Memory B cell (primary cell): ENCODE measurements at places on chromosomes 12 and 14.

GRCh38 chr14:71460091-71460490 lies 472.1 kb upstream of the RGS6 start:
- DNase-seq = no peak

DNA sequence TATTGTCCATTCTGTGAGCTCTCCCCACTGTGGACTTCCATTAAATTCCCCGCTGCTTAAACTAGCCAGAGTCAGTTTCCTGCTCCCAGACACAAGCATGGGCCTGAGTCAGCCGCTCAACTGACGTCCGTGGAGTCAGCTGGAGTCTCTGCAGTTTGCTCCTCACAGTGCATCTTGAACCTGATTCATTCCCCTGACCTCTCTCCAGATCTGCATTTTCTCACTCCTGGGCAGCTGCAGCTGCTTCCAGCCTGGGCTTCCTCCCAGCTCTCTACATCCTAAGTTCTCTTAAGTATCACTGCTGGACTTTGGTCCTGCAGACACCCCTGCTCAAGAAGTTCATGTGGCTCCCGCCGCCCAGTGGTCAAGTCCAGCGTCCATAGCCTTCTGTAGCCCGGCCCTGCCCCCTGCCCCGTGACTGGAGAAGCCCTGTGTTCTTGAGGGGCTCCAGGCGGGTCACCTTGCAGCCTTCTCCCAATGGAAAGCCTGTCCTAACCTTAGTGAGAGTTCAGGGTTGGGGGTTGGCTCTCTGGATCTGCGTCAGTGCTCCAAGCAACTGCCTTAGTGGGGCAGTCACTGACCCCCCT lies 20.0 kb downstream of the NFKBIA start:
- DNase-seq = no peak

- DNase-seq = no peak
Observed at GRCh38 chr14:103195828-103196615, 72.8 kb downstream of the TNFAIP2 start.

DNA sequence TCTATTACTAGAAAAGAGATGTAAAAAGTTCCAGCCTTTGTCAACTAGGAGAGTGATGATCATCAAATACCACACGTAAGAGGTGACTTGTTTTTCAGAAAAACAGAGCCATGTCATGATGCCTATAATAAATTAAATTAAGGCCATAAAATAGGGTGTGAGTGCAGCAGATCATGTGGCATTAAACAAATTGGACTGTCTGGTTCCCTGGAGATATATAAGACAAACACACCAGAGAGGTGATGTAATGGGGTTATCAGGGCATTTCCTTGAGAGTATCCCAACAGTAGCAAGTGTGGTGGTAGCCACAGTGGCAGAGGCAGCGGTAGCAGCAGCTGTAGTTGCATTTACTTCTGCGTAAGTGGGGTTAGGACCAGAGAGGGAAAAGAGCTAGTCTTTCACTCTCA lies 14.6 kb upstream of the GALNT6 start:
- DNase-seq = no peak

DNA sequence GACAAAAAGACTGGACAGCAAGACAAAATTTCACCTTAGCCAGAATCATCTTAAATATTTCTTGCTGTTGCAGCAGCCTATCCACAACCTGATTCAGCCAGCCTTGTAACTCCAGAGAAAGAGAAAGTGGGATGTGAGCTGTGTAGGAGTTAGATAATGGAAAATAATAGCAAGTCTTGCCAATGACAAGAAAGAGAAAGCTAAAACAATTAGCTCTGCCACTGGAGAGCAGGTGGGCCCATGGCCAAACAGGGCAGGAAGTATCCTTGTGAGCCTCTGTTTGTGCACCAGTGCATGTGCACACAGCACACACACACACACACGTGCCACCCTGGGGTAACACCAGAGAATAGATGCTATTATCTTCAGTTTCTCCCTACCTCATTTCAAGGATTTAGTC lies 106.0 kb upstream of the CCDC196 start:
- DNase-seq = no peak

DNA sequence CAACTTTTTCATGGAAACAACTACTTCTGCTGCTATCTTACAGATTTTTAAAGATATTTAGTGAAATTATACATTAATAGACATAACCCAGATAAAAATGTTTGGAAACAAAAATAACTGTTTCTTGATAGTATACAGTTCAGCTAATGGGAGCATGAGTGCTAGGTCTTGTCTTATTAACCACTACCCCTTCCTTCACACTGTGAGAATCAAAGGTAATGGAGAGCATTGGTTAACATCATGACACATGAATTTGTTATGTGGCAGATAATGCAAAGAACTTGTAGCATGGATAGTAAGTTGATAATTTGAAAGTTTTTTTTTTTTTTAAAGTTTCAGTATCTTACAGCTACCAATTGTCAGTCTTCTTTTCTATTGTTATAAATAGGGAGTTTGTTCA lies 44.2 kb downstream of the CCDC91 start:
- no peak for DNase-seq

GRCh38 chr12:131460520-131460919 lies 250.4 kb upstream of the SFSWAP start:
- no peak for DNase-seq

GRCh38 chr14:95696741-95697140 lies 10.5 kb downstream of the TCL1B start:
- DNase-seq = no peak

GRCh38 chr14:91839749-91840148 lies 27.6 kb downstream of the TC2N start:
- no peak for DNase-seq

- no peak for DNase-seq
Observed at GRCh38 chr12:104727726-104728465, 230.2 kb downstream of the SLC41A2 start.

DNA sequence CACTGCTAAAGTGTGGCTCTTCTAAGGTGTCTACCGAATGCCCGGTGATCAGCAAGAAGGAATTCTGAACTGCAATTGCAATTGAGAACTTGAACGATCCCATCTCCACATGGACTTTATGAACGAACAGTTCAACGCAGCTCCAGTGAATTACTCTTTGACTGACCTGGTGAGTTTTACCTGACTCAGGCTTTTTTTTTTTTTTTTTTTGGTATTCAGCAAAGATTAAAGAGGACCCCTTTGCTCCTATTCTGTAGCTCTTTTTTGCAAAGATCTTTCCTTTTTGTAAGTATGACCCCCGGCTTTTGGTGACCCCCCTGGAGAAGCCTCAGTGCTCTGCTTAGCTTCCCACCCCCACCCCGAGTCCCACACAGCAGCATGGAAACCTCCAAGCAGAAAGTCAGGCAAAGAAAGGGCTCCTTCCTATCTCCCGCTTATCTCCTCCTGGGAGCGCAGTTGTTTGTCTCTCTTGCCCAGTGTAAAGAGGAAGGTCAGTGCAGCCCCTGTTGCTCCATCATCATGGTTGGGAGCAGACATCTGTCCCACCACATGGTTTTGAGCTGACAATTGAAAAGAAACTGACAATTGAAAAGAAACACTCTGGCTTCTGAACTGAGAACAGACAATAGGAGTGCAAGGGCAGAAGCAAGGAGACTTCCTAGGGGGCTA lies 72.1 kb upstream of the DIO3 start:
- no peak for DNase-seq

GRCh38 chr12:120574106-120574505 lies 7.1 kb downstream of the POP5 start:
- no peak for DNase-seq

GRCh38 chr14:81388336-81388735 lies 11.8 kb downstream of the STON2 start:
- DNase-seq = no peak

- DNase-seq = no peak
Observed at GRCh38 chr14:93308686-93309345, 24.0 kb downstream of the BTBD7 start.

GRCh38 chr12:49296034-49296835 lies 1.3 kb downstream of the PRPH start:
- DNase-seq = peak; percentile 68

DNA sequence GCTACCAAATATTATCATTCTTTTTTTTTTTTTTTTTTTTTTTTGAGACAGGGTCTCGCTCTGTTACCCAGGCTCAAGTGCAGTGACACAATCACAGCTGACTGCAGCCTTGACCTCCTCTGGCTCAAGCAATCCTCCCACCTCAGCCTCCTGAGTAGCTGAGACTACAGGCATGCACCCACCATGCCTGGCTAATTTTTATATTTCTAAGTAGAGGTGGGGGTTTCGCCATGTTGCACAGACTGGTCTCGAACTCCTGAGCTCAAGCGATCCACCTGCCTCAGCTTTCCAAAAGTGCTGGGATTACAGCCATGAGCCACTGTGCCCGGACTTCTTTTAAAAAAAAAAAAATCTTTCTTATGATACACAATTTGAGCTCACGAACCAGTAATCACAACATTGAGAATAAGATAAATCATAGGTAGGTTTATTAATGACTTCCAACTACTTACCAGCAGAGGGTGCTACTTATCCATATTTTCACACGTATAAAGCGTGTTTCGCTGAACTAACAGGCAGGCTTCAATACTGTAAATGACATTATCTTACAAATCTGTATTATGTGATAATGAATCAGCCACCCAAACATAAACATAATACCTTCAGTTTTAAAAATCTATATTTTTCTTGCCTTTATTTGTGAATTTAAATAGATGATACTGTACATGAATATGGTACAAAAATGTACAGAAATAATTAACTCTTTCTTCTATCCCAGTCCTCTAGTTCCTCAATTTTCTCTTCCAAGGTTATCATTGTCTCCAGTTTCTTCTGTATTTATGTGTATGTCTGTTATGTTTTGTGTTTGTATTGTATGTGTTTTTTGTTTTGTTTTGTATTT lies 42.5 kb upstream of the BCAT1 start:
- DNase-seq = no peak

DNA sequence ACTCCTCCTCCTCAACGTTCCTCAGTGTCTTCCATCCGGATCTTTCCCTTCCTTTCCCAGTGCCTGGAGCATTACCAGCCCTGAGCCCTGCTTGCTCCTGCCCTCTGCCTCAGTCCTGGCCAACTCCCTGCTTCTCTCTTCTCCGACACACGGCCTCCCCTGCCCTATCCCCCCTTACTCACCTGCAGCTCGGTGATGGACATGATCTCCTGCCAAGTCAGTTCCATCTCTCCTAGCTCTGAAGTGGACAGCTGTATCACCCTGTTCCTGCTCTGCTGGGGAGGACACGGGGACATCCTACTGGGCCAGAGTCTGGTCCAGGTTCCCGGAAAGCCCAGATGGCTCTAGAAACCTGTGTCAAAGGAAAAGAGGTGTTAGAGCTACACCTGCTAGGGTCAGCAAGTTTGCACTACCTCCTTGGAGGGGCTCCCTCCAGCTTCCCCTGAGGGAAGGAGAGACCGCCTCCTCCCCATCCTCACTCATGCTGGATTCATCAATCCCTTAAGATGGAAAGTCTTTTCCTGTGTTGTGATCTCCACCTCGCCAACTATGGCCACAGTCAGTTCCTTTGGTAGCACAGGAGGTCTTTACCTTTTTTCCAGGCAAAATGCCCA lies 5.8 kb downstream of the NFE2 start:
- DNase-seq = no peak

- DNase-seq = no peak
Observed at GRCh38 chr12:125685915-125686314, 620.7 kb downstream of the AACS start.

- DNase-seq = no peak
Observed at GRCh38 chr12:57535764-57536596, 11.0 kb downstream of the DCTN2 start.
